Activated T-helper 1 cell treated with anti-CD3 and anti-CD28 coated beads, Interleukin-12 subunit alpha, Interleukin-12 subunit beta, Interleukin-2, Interleukin-4 antibody, amounts not matched to agents 30 ng/mL and 10 ng/mL and 1 ng/mL, durations not matched to agents 14 hours and 24 hours and 36 hours (primary cell): ENCODE measurements at places on chromosomes 5 and 9.

GRCh38 chr5:57082441-57083067, 91.3 kb upstream of the GPBP1 start:
- no peak for DNase-seq

DNA sequence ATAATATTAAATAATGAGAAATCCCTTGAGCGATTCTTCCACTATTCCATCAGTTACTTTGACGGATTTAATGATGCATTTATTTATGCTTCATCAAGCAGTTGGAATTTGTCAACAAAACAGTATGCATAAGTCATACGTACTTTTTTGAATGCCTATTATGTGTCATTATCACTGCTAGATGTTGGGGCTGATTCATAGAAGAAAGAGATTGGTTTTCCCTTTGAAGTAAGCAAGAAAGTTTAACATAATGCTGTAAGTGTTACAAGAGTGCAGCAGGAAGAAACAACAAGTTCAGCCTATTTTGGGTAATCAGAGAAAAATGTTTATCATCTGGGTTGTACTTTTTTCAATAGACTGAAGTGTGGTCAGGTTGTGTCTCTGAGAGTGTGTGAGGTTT, 121.2 kb upstream of the RANBP3L start:
- DNase-seq, result no peak

- no peak for DNase-seq
These were observed 979.6 kb downstream of the DTWD2 start for GRCh38 chr5:118008779-118009178.

DNA sequence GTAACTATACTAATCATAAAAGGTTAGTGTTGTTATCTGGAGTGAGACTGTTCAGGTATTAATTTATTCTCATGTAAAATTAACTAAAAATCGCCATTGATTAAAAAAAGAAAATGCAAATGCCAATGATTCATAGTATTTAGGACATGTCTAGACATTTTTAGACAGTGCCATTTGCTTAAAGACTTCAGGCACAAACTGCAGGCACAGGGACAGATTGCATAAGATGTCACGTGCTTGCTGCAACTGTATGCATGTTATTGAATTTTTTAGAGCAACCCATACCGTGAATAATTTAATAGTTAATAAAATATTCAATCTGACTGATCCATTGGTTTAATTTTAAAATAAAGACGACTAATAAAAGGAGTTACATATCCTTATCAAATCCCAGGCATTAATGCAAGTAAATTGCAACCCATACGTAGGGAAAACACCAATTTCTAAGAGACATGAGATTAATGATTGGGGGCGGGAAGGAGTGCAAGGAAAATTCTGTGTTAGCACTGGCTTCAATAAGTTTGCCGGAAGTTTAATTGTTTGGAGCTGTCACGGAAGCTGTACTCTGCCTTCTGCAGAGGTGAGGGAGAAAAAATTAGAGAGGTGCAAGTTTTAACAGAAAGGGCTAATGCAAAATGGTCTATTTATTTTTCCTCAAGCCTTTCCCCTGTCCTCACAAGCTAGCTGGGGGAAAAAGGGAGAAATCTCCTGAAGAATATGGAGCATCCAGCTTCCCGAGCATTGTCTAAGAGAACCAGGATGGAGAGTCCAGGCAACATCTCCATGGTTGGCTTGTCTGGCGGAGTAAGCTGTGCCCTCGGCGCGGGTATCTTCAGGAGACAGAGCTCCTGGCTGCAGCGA, 2.9 kb downstream of the EDIL3 start:
- DNase-seq, result no peak

DNA sequence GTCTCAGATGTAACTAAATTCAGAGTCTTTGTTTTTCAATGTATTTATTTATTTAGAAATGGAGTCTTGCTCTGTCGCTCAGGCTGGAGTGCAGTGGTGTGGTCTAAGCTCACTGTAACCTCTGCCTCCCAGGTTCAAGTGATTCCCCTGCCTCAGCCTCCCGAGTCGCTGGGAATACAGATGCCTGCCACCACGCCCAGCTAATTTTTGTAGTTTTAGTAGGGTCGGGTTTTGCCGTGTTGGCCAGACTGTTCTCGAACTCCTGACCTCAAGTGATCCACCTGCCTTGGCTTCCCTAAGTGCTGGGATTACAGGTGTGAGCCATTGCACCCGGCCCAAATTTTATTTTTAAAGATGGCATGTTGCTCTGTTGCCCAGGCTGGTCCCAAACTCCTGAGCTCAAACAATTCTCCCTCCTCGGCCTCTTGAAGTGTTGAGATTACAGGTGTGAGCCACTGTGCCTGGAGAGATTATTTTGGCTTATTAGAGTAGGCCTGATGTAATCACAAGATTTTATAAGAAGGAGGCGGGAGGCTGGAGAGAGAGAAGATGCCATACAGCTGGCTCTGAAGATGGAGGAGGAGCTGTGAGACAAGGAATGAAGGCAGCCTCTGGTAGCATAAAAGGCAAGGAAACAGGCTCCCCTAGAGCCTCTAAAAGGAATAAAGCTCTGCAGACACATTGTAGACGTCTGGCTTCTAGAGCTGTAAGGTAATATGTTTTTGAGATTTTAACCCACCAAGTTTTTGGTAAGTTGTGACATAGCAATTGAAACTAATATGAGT, 12.9 kb upstream of the KLF9 start:
- no peak for DNase-seq

- DNase-seq, result no peak
These were observed 87.5 kb upstream of the PRRC1 start for GRCh38 chr5:127429928-127430327.

GRCh38 chr5:132962429-132963021, 909 bp downstream of the AFF4 start:
- DNase-seq, result no peak

DNA sequence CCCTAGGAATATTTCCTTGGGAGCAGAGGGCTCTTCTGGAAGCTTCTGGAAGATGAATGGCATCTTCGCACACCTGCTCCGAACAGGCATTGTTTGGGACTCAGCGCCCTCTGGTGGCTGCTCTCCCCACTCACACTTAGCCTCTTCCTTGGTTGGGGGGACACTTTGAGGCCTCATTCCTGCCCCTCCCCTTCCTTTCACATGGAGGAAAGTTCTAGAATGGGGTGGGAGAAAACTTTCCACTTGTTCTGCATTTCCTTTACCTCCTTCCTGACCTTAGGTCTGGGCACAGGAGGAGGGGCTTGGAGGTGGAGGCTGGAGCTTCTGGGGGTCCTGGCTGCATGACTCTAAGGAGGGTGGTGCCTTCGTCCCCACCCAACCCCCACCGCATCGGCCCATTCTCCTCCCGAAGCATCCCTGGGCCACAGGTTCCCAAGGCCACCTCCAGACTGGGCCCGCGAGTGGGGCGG, 19.3 kb upstream of the SMIM32 start:
- DNase-seq, result peak; percentile 8

GRCh38 chr9:87714819-87715218, 11.1 kb upstream of the CTSL start:
- DNase-seq, result no peak

- no peak for DNase-seq
These were observed 100.1 kb downstream of the PHF2 start for GRCh38 chr9:93676310-93677047.
